ENCODE measurements at places on chromosomes 12 and 14.
A peak's percentile ranks its signal among the peaks of the same experiment; 100 is the strongest.

- DNase-seq: no peak
Observed at GRCh38 chr12:130672089-130672820, 43.8 kb downstream of the RIMBP2 start.

DNA sequence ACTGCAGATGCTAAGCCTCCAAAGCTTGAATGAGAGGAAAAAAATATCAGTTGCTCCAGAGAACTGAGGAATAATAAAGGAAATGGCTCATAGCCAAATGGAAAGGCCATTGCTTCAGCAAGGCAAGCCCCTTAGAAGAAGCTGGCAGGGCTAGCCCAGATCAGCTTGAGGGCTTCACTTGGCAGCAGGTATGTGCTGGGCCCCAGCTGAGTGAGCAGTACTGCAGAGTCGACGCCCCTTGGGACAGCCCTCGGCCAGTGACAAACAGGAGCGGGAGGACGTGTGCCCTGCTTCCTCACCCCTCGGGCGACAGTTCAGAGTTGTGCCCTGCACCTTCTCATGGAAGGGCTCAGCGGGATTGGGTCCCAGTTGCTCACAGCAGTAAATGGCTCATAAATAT lies 1031.2 kb upstream of the TMEM132C start:
- no peak for DNase-seq

DNA sequence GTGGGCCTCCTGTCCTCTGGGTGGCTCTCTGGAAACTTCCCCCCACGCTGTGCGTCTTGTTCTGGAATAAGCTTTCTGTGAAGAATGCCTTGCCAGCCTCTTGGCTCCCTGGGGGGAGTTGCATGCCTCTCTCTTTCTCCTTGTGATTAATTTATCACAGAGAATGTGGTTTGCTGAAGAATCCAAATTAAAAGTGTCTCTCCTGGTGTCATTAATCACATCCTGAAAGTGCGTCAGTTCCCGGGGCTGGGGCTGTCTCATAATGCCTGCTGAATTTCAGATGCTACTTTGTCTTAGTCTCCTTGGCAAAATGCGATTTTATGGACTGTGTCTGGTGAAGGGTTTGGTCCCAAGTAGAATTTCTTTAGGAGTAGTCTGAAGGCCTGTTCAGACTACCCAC lies 787.7 kb upstream of the TMEM132C start:
- DNase-seq: no peak

DNA sequence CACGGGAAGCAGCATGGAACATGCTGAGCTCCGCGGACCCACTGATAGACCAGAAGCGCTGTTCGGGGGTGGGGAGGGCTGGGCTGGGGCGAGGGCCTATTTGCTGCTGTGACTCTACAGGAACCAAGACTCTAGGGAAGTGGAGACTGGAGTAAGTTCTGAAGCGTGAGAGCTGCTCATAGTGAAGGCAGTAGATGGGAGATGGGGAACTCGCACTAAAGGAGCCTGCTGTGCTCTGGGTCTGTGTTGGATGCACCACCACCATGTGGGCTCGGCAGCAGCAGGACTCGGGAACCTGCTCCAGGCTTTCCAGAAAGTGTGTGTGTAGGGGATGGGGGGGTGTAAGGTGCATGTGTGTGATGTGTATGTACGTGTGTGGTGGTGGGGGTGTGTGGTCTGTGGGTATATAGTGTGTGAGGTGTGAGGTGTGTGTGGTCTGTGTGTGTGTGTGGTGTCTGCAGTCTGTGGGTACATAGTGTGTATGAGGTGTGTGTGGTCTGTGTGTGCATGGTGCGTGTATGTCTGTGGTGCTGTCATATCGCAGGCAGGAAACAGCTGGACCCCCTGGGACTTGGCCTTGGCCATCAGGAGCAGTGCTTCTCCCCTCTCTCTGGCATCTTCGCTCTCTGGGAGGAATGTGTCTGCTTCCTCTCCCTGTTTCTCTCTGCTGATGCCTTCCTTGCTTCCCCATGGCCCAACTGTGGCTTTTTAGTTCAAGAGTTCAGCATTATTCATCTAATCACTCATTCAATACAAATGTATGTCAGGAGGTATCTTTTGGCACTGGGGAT lies 378.9 kb downstream of the FUT8 start:
- peak; percentile 30 for DNase-seq

DNA sequence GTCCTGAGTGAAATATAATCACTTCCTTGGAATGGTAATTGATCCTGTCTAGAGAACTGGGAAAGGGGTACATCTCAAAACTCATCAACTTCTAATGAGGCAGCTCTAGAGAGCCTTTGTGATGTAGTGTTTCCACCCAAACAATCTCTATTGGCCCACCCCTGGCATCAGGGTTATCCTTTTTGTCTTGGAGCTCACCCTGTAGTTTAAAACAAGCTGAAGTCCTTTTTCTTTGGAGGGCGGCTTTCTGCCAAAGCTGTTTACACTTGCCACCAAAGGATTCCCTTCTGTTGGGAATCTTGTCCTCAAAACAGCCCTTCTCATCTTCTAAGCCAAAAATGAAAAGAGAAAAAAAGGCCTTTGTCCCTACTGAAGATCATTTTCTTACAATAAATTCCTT lies 60.6 kb upstream of the GTF2A1 start:
- DNase-seq: no peak

GRCh38 chr14:62654641-62655040 lies 390.6 kb downstream of the KCNH5 start:
- DNase-seq: no peak

- DNase-seq: no peak
Observed at GRCh38 chr12:111927346-111927745, 85.3 kb downstream of the MAPKAPK5 start.

GRCh38 chr12:62692884-62693283 lies 226.3 kb downstream of the MON2 start:
- no peak for DNase-seq

DNA sequence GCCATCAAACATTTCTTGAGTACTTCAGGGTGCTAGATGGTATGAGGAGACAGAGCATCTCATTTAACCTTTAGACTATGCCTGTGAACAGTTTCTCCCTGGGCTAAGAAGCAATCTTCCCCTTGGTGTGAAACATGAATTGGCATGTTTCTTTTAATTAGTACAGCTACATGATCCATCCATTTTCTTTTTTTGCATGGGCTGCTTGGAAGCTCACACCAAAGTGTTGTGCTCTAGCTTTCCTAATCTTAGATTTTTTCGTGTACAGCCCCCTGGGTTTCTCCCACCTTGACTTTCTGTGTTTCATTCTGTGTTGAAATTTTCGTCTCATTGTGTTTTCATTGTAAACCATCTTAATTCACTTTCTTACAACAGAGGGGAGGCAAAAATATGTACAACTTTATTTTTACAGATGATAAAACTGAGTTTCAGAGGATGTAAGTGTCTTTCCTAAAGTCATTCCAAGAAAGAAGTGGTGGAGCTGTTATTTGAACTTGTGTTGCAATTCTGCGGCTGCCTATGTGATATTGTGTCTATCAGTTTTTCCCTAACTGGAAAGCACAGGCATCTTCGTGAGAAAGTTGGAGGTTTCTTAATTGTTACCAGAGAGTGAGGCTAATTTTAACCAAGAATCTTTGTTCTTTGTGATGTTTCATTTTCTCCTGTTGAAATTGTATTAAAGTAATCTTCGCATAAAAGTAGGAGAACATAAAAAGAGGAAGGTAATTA lies 64.5 kb downstream of the DAAM1 start:
- DNase-seq: no peak

GRCh38 chr12:57613427-57614109 lies 2.3 kb downstream of the ARHGEF25 start:
- no peak for DNase-seq

DNA sequence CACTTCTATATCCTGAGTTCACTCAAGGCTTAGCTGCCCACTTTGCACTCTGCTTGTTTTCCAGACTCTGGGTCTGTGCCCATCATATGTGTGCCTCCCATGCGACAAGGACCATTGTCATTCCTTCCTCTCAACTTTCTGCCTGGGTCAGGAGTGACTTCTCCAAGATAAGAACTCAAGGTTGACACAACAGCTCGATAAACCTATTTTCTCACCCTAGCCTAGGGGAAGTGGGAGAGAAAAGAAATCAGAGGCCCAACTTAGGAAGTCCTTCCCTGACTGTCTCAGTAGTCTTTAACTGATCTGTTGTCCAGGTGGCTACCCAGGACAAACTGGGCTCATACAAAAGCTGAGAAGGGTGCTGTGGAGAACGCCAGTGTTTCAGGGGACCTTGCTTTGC lies 1.7 kb downstream of the SMUG1 start:
- no peak for DNase-seq

- no peak for DNase-seq
Observed at GRCh38 chr14:100187247-100187833, 27.9 kb upstream of the DEGS2 start.

DNA sequence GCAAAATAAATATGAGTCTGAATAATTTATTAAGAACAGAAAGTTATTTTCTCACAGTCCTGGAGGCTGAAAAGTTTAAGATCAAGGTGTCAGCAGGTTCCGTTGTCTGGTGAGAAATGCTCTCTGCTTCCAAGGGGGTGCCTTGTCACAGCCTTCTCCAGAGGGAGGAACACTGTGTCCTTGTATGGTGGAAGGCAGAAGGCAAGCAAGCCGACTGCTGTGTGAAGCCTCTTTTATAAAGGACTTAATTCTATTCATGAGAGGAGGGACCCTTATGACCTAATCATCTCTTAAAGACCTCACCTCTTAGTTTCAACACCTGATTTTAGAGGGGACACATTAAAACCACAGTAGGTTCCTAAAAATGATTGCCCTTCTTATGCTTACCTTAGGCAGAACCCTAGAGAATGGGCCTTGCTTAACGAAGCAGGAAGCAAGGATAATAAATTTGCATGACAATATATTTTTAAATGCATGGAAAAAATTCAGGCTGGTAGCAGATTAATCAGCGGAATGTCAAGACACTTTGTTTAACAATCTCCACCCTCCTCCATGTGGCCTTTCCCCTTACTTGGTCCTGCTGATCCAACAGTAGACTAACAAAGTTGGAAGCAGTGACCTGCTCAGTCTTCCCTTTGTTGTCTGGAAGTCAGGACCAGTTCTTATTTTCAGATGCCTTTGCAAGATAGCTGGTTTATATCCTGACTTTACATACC lies 154.9 kb downstream of the DYRK2 start:
- no peak for DNase-seq

DNA sequence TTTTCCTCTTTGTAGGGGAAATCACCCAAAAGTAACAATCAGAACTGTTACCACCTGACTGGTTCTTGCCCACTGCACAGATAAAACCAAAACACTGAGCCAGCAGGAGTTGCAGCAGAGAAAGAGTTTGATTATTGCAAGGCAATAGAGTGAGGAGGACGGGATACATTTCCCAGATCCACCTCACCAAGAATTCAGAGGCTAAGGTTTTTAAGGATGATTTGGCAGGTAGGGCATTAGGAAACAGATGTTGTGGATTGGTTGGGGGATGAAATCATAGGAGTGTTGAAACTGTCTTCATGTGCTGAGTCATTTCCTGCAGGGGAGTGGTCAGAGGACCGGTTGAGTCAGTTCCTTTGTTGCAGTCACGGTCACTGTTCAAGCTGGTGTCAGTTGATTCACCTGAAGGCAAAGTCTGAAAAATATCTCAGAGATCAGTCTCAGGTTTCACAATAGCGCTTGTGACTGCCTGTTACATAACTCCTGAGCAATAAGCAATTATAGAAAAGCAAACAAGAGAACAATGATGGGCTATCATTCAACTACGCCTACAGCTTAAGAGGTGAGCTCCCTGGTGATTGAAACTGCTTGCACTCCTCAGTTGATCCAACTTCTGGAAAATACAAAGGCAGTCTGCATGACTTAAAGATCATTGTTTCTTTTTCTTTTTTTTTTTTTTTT lies 20.3 kb upstream of the AMN1 start:
- peak; percentile 81 for DNase-seq

GRCh38 chr12:27672643-27673042 lies 23.6 kb upstream of the REP15 start:
- no peak for DNase-seq

- DNase-seq: no peak
Observed at GRCh38 chr12:71243370-71243769, 85.6 kb upstream of the TSPAN8 start.

- DNase-seq: no peak
Observed at GRCh38 chr14:100408350-100409002, 85.3 kb downstream of the SLC25A47 start.

GRCh38 chr12:93089805-93090569 lies 160.9 kb upstream of the EEA1 start:
- peak; percentile 56 for DNase-seq

DNA sequence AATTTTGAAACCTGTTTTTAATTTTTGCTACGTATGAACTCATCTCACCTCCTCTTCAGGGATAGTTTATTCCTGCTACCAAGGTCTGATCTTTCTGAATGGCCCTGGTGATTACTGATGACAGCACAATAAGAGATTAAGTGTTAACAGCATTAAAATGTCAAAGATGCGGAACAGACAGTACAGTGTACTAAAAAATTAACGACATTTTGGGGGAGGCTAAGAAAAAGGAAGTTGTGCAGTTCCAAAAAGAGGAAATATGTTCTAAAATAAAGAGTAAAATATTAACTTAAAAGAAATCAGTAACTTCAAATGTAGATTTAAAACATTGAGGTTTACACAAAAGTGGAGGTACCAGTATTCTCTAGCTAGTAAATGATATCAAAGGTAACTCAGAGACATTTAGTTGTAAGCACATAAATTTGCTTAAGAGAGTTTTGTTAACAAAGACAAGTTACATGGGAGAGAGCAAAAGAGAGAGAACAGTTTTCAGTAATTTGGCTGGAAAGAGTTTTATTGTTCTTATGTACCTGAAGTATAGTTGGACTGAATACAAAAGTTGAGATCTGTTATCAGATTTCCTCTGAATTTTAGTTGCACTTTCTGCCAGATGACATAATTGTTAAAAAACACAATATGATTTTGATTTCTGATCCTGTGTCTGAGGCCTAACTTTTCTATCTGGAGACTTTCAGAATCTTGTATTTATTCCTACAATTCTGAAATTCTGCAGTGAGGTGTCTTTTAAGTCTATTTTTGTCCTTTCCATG lies 4.2 kb upstream of the CLECL1 start:
- DNase-seq: no peak

Data from activated CD4-positive, alpha-beta T cell treated with anti-CD3 and anti-CD28 coated beads for 36 hours (primary cell).